Fibroblast of the aortic adventitia (primary cell): ENCODE measurements at places on chromosomes 7 and 10.

- peak; percentile 67 for DNase-seq
These were observed 123.3 kb downstream of the ZMIZ1 start for GRCh38 chr10:79191951-79192676.

DNA sequence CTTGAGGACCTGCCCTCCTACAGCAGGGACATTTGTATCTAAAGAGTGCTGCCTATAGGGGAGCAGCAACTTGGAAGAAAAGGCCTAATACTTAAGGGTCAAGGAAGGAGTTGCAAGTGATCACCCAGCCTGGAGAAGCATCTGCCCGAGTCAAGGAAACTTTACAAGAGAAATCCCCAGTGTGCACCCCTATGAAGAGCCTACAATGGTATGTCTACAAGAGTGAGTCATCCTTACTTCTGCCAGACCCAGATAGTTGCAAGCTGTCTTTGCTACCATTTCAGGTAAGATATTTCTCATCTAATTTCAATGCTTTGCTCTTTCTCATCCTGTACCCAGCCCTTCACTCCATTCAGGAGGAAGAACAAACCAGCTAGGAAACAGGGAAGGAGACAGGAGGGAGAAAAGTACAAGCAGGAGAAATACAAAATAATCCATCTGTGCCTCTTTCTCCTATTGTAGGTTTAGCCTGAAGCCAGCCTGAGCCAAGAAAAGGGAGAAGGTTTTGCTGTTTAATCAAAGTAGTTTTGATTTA lies 34.4 kb upstream of the AGR3 start:
- DNase-seq: peak; percentile 67

- peak; percentile 19 for DNase-seq
These were observed 34.6 kb upstream of the CROT start for GRCh38 chr7:87310790-87311419.

GRCh38 chr10:131692176-131692575 lies 208.6 kb upstream of the PPP2R2D start:
- DNase-seq: no peak

- DNase-seq: no peak
These were observed 119.1 kb upstream of the HABP2 start for GRCh38 chr10:113433711-113434110.

DNA sequence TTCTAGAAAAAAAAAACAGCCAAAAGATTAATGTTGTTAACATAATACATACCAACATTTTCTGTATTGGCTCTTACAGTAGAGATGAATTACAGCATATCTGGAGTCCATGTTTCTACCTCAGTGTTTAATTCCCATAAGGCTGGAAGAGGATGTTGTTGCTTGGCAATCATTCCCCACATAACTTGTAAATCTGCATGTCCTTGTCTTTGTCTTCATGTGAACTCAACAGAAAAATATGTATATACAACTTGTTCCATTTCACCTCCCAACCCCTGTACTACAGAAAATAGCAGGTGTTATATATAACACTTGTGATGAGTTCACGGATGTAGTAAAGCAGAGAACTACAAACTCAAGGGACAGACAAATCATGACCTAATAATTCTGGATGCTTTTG lies 160.9 kb upstream of the SEMA3C start:
- peak; percentile 13 for DNase-seq

DNA sequence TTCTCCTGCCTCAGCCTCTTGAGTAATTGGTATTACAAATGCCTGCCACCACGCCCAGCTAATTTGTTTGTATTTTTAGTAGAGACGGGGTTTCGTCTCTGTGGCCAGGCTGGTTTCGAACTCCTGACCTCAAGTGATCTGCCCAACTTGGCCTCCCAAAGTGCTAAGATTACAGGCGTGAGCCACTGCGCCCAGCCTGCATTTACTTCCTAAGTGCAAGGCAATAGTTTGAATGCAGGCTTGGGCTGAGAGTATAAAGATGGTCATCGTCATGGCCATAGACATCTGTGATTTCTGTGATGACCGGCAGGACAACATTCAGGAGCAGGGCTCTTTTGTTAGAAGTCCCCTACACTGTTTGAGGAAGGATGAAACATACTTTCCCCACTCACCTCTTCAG lies 393.9 kb upstream of the SHH start:
- no peak for DNase-seq

DNA sequence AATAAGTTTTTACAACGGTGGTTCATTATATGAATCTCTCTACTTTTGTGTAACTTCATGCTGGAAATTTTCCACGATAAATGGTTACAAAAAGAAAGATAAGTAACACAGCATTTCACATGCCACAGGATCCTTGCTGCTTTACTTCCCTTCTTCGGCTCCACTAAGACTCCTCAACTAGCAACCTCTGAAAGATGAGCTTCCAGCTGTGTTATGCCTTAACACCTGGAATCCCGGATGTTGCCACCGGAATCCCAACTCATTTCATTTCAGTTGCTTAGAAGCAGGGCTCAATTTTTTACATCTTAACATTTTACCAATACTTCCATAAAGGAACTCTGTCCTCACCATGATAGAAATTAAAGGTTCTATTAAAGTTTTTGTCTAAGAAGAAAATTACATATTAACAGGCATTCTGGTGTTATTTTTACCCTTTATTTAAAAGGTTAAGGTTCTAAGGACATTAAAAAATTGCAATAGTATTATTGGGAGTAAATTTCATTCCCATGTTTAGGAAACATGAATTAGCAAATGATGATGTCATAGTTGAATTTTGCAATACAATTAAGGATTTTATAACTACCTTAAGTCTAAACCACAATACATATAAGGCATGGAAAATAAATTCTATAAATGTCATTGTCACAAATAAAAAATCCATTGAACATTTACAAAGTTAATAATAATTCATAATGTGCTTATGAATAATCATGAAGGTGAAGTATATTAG lies 57.1 kb upstream of the IL6 start:
- DNase-seq: no peak

- peak; percentile 84 for DNase-seq
These were observed 25.0 kb upstream of the C1GALT1 start for GRCh38 chr7:7157177-7157886.

GRCh38 chr10:83229991-83230390 lies 909.3 kb upstream of the GHITM start:
- DNase-seq: no peak
